Activated CD4-positive, alpha-beta T cell treated with anti-CD3 and anti-CD28 coated beads, Interleukin-2, amount 10 ng/mL, durations not matched to agents 7 days and 5 days (primary cell): ENCODE measurements at places on chromosomes 2 and 18.
A peak's percentile ranks its signal among the peaks of the same experiment; 100 is the strongest.

DNA sequence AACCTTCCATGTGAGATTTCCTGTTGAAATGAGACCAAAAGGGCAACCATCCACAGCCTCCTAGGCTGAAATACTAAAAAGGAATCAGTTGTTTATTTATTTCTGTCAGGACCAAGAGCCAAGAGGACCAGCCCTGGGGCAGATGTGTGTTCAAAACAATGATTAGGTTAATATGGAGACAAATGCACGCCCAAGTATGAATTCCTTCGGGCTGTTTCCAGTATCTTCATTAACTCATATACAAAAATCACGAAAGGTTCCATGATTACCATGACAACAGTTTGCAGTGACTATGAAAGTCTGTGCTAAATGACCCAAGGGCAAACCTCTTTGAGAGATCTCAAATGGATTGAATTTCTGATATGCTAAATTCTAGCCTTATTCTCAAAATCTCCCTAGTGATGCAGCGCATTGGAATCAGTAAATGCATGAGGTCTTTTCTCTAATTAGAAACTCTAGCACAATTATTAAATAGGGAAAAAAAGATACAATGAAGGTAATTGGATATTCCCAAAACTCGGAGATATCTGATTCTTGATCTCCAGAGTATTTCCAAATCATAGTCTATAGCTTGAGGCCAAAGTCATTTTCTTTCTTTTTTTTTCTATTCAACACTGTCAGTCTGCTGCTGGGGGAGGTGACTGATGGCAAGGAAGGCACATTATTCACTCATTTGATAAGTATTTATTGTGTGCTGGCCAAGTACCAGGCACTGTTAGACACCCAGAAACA is 35.6 kb downstream of the VIT start:
- no peak for DNase-seq

DNA sequence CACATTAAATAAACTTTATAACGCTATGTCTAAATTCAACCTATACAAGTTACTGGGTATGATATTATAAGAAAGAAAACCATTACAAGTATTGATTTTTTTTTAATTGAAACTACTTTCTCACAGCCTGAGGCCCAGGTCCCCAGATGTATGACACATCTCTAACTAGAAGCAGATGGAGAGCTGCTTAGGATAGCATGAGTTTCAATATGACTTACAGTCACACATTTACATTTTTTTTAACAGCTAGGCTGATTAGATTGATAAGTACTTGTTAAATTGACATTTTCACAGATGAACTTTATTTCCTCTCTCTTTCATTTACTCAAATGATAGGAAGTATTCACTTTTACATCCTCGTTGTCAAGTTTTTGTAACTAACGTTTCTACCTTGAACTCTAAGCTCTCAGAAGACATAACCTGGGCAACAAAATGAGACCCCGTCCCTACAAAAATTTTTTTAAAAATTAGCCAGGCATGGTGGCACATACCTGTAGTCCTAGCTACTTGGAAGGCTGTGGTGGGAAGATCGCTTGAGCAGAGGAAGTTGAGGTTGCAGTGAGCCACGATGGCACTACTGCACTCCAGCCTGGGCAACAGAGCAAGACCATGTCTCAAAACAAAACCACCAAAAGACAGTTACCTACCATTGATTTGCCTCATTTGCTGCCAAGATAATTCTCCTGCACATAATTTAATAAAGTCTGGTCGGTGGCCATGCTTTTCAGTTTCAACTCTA is 52.4 kb downstream of the STK39 start:
- DNase-seq: peak; percentile 35

DNA sequence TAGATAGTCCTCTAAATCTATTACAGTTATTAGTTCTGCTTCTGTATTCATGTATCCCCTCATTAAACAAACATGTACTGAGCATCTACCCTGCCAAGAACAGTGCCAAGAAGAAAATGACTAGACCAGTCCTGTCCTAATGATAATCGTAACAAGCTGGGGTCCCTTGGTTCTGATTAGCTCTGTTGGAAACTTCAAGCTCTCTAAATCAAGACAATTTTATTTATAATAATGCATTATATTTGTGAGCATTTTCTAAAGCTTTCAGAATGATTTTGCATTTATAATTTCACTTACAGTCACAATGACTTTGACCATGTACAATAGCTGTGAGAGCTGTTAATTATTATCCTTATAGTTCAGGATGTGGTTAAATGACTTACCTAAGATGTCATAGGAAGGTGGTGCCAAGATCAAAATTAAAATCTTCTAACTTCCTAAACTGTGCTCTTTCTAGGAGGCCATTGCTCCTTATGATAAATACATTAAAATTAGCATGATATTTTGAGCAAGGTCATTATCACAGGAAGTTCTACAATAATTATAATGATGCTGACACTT is 336.5 kb upstream of the SLC39A10 start:
- DNase-seq: no peak

DNA sequence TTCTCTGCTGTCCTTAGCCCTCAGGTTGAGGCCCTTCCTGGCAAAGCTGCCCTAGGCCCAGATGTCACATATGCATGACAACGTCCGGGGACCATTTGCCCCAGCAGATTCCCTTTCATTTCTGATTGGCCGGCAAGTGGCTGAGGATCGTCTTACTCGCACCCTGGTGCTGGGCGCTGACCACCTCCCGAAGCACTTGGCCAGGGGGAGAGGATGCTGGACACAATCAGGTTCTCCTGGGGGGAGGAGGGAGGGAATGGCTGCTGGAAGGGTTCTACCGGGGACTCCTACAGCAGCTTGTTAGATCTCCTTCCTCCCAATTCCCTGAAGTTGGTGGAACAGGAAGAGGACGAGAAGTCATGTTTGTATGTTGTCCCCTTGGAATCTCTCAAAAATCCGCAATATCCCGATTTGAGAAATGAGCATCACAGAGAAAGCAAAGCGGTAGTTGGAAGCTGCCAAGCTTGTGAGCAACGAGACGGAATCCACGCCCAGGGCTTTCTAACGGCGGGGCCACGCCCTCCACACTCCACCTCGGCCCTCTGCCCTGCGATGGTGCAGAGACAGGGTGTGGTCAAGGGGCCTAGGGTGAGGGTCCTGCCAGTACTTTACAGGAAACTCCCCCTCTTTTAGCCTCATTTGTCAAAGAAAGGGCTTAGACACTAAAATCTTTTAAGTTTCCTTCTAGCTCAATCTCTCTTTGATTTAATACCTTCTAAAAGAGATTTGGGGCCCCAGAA is 61.8 kb upstream of the YWHAQ start:
- no peak for DNase-seq

- no peak for DNase-seq
These were observed 10.7 kb upstream of the IL1RL2 start for GRCh38 chr2:102176172-102176571.

DNA sequence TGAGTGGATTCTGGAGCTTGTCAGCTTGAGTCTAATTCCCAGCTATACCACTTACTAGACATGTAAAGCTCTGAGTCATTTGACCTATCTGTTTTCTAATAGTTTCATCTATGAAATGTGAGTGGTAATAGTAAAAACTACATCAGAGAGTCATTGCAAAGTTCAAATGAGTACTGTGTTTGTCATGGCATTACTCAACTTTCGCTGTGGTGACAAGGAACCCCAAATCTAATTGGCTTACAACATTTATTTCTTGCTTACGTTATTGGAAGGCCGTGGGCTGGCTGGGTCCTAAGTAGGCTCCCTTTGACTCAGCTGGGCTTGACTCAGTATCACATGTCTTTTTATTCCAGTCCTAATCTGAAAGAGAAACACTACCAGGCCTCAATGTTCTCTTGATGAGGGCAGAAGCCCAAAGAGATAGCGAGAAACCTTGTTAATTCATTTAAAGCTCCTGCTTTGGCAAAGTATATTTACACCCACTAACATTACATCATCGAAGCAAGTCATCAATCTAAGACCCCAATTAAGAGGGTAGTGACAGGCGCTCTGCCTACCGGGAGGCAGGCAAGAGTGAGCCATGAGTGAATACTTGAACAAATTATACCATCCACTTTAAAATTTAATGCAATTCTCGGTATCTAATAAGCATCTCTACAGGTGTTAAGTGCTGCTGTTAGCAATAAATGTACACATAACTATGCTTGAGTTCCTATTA is 431.8 kb upstream of the SPHKAP start:
- DNase-seq: no peak

DNA sequence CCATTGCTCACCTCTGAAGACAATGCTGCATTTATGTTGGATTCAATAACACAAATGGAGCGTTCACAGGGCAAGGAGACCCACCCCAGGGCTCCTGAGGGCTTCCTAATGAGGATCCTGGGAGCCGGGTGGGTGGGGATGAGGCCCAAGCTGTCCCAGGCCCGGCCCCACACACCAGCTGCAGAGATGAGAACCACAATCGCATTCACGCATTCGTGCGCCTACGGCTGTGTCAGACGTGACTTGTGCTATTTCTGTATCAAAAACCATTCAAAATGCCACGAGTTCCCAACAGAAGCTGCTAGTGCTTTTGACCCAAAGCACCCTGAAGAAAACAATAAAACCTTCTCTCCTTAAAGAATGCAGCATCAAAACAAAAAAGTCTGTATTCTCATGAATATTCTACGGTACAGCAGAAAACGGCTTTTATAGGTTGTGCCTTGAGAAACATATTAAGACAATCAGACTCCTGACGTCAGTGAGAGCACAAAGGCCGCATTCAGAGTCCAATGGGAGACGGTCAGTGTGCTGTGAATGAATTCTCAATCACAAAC is 205.4 kb downstream of the HDAC4 start:
- no peak for DNase-seq

DNA sequence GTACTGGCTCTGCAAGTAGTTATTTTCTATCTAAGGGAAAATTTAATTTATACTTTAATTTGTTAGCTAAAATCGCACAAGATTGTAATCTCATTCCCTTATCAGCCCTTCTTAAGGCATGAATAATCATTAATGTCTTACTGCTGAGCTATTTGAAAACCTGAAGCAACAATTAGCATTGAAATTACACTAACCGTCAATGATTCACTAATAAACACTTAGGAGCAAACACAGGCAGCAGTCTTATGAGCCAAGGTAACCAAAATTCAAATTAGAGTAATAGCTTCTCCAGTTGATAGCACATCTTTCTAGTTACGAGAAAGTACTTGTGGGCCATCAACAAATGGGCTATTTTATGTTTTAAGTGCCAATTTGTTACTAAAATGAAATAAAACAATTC is 1289.7 kb downstream of the LRP1B start:
- no peak for DNase-seq

GRCh38 chr2:186641807-186642321 is 52.0 kb upstream of the FAM171B start:
- peak; percentile 58 for DNase-seq

DNA sequence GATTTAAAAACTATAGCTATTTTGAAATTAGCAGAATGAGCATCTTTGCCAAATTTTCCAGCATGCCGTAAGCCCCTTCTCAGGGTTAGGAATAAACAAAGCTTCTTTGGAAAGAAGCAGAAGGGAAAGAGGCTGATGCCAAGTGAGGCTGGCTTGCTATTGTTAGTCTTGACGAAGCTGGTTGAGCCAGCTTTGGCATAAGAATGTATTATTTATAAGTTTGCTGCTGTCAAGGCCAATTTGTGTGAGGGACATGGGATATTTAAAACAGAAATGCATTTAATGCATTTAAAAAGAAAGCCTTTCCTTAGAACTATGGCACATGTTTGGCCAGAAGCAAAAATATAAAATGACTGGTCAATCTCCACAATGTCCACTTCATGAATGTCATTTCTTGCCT is 52.5 kb upstream of the TTN start:
- no peak for DNase-seq

GRCh38 chr2:219571311-219572236 is at the start of gene OBSL1:
Gene OBSL1 (minus strand): TSS chr2:219571539. CDS start chr2:219571232, 307 bp downstream.
- no peak for DNase-seq

GRCh38 chr18:48723837-48724236 is 185.0 kb downstream of the CTIF start:
- DNase-seq: no peak

DNA sequence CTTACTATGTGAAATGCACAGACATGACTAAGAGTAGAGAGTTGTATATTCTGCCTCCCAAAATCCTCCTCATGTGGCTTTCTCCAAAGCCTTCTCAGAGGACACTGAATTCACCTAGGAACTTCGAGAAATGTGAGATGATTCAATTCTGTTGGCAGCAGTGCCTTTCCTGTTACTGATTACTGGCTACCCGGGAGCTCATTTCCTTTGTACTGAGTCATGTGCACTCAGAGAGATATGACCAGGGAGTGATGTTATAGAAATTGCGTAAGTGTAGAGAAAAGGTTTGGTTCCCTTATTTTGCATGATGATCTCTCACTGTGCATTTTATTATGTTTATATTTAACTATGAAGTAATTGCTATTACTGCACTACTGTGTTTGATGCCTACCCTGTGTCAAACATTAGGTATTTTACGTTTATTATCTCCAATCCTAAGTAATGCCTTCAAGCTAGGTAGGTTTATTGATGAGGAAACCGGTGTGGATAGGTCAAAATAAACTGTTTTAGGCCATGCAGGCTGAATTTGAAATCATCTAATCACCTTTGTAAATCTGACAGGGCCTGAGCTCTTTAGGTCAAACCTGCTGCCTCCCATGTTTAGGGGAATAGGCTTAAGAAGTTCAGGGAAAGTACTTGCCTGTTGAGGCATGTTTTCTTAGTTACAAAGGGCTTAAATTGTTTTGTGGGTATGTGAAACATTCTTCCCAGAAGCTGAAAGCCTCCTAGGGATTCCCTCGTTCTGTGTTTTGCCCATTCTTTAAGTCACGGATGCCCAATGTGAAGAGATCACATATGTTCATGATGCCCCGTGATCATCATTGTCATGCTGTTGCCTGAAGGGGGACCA is 86.8 kb downstream of the FMNL2 start:
- DNase-seq: no peak

DNA sequence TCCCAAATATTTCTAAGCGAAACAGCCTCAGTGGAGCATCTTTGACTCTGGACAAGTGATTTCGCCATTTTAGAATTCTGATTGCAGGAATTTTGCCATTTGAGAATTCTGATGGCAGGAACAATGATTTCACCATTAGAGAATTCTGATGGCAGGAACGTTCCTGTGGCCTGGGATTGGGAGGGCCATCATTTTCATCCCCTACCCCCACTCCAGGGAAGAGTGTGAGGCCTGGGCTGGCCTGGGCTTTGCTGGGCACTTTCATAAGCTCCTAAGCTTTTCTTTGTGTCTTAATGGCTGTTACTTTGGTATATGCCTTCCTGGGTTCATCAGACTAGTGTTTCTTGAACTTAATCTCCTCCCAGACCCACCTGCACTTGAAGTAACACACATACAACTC is 129.3 kb upstream of the EPAS1 start:
- no peak for DNase-seq

- peak; percentile 41 for DNase-seq
These were observed 32.0 kb upstream of the GPR55 start for GRCh38 chr2:230956827-230957755.

- no peak for DNase-seq
These were observed 1.4 kb upstream of the MARCO start for GRCh38 chr2:118940486-118941120.

- no peak for DNase-seq
These were observed 49.5 kb downstream of the ASAP2 start for GRCh38 chr2:9256147-9256546.
